Metanephros (tissue), 2 donors: ENCODE measurements at places on chromosomes 7 and 10. TPM values are rescaled to one million over a fixed set of nuclear protein-coding genes. Genes with fewer than 3 reads are reported as not detected.

Gene CALY
- not detected for total RNA-seq

Gene DCLRE1A
- 8.5 TPM for total RNA-seq

Gene PLEKHS1
- total RNA-seq: 0.18 TPM

Gene WNT16
- total RNA-seq: 0.58 TPM

Gene HNRNPF
- total RNA-seq: 145 TPM

Gene GJD4
- not detected for total RNA-seq

Gene AMZ1
- 0.23 TPM for total RNA-seq

Gene CCDC172
- not detected for total RNA-seq

Gene SPAM1
- not detected for total RNA-seq

Gene CPED1
- total RNA-seq: 40.0 TPM

Gene KAT6B
- total RNA-seq: 127 TPM

Gene FAM25G
- total RNA-seq: not detected

Gene TMEM270
- not detected for total RNA-seq
